ENCODE measurements at places on chromosomes 3 and 15.
A peak's percentile ranks its signal among the peaks of the same experiment; 100 is the strongest.

GRCh38 chr3:140553591-140553990 lies 124.3 kb upstream of the TRIM42 start:
- DNase-seq, result no peak

- DNase-seq, result no peak
Observed at GRCh38 chr3:39780352-39780751, 29.1 kb upstream of the MYRIP start.

- peak; percentile 74 for DNase-seq
Observed at GRCh38 chr3:149717391-149718056, 34.8 kb downstream of the COMMD2 start.

GRCh38 chr3:172290457-172290856 lies 157.8 kb downstream of the GHSR start:
- no peak for DNase-seq

DNA sequence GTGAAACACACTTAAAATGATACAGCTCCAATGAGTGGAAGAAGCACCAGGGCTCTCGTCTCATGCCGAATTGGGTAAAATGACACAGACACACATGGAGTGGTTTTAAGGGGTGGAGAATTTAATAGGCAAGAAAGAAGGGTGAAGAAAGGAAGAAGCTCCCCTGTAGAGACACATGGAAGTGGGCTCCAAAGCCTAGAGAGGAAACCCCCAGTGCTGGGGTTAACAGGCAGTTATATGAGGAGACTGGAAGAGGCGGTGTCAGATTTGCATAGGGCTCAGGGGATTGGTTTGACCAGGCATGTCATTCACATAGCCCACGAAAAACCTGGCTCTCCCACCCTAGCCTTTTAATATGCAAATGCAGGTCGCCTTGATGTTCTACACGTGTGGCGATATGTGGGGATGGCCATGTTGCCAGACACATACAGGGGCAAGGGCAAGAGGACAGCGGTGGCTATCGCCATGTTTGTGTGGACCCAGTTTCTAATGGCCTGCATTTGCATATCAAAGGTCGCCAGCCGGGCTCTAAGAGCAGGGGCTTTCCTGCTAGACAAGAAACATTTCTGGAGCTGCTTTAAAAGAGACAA lies 1.9 kb upstream of the DPH6 start:
- DNase-seq, result no peak

GRCh38 chr3:13199006-13199776 lies 126.0 kb upstream of the IQSEC1 start:
- DNase-seq, result no peak

DNA sequence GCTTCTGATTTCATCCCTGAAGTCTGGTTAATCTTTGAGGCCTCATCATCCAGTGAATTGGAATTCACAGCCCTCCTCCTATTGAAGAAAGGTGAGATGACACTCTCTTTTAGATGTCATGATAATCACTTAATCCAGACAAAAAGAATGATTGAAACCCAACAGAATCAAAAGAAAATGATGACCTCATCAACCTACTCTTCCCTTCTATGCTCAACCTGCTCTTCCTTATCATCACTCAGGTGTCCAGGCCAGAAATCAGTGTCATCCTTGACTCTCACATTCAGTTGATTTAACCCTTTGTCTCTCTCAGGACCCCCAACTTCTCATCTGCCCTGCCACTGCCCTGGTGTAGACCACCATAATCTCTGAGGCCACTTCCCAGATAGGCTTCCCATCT lies 11.8 kb downstream of the PLA2G4E start:
- DNase-seq, result no peak

GRCh38 chr3:104137116-104137515 lies 1229.6 kb upstream of the ALCAM start:
- no peak for DNase-seq

DNA sequence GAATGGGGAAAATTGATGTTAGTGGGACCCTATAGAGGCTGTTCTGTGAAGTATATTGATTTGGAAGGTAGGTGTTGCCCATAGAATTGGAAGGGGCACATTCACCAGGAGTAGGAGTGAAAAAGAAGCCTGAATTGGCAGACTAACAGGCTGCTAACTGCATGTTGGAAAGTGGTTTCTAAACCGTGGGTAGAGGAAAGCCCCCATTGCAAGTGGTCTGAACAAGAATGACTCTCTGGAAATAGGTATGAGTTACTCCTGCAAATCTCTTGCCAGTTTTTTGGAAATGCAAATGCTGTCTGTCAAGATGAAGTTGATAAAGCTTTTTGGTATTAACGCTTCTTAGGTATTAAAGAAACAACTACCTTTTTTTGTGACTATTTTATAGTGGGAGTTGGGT lies 3.5 kb downstream of the UBE2E1 start:
- DNase-seq, result no peak

- DNase-seq, result no peak
Observed at GRCh38 chr3:45537616-45537969, 57.0 kb upstream of the LIMD1 start.

- DNase-seq, result no peak
Observed at GRCh38 chr3:195407531-195408409, 35.0 kb downstream of the ACAP2 start.

DNA sequence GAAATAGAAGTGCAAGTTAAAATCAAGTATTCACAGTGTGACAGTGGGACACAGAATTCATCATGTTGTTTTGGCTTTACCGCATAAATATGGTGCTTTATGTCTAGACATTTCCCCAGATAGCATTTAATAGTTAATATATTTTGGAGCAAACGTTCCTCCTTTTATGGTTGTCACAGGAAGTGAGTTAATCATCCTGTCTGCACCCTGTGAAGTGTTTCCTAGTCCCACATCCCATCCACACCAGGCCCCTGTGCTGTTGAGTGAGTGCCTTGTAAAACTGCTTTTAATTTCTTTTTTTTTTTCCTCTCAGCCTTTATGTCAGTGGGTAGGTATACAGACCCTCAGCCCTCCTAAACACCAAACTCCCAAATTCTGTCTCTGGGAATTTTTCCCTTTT lies 393.7 kb downstream of the FEZF2 start:
- no peak for DNase-seq

- no peak for DNase-seq
Observed at GRCh38 chr15:59999612-60000112, 4.4 kb upstream of the FOXB1 start.

- DNase-seq, result no peak
Observed at GRCh38 chr15:69359722-69360121, 54.4 kb upstream of the KIF23 start.

DNA sequence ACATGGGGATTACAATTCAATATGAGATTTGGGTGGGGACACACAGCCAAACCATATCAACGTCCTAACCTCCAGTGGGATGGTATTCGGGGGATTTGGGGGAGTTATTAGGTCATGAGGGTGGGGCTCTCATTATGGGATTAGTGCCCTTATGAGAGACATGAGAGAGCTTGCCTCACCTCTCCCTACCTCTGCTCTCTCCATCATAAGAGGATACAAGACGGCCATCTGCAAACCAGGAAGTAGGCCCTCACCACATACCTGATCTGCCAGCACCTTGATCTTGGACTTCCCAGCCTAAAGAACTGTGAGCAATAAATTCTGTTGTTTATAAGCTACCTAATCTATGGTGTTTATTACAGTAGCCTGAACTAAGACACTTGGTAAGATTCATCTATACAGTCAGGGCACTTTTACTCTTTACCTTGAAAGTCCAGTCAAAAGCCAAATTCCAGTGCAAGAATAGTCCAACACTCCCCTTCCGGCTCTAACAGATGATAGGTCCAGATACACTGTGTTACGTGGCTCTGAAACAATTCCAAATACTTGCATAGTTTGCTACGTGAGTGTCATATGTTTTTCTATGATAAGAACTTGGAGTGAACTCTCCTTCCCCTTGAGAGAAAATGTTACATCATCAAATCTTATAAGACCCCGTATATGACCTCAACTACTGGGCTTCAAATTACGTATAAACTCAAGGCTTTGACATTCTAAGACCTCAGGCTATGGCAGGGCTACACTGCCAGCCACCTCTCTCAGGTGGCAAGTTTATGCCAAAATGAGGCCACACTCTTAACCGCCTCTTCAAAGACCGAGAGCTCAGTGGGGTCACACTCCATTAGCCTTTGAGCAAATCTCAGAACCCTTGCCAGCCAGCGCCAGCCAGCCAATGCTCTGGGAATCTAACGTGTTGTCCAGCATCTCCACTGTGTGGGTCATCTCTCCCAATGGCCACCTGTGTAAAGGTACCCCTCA lies 129.9 kb downstream of the XXYLT1 start:
- no peak for DNase-seq

- no peak for DNase-seq
Observed at GRCh38 chr3:41244620-41245336, 45.5 kb downstream of the CTNNB1 start.

DNA sequence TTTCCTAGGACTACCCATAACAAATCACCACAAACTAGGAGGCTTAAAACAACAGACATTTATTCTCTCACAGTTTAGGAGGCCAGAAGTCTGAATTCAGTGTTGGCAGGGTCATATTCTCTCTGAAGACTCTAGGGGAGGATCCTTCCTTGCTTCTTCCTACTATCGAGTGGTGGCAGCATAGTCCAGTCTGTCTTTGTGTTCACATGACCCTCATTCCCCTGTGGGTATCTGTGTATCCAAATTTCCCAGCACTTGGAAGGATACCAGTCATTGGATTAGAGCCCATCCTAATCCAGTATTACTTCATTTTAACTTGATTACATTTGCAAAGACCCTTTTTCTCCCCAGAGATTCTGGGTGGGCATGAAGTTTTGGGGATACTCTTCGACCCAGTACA lies 63.8 kb downstream of the GMPS start:
- DNase-seq, result no peak

DNA sequence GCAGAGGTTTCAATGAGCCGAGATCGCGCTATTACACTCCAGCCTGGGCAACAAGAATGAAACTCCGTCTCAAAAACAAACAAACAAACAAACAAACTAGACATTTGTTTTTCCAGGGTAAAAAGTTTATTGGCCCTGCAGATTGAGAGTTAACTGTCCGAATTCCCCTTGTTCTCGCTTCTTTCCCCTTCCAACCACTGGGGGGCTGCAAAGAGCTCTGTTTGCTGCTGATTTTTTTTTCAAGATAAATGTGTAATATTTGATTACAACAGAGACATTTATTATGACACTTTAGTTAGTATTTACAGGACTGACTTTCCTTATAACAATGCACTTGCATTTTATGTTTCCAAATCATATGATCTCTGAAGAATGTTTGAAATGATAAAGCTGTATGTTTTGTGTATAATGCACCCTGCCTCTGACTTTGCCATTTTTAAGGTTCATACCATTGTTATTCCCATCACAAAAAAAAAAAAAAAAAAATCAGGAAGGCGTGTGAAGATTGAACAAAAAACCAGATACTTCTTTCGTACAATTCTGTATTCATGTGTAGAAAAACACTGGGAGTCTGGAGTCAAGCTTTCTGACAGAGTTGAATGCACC lies 2.8 kb downstream of the CLSTN2 start:
- peak; percentile 65 for DNase-seq

- DNase-seq, result no peak
Observed at GRCh38 chr15:52113235-52113634, 660 bp upstream of the BCL2L10 start.

DNA sequence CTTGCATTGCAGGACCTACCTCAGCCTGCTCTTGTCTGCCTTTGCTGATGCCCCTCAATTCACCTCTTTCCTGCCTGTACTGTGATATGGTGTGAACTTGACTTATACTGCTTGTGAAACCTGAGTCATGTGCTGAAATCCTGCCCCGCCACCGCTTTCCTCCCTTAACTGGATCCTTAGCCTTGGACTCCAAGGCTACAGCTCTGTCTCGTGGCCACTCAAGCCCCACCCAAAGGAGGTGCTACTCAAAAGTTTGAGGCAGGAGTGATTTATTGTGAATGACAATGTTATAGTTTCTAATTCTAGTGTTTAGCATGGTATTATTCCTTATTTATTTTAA lies 56.1 kb downstream of the MYZAP start:
- DNase-seq, result peak; percentile 76

DNA sequence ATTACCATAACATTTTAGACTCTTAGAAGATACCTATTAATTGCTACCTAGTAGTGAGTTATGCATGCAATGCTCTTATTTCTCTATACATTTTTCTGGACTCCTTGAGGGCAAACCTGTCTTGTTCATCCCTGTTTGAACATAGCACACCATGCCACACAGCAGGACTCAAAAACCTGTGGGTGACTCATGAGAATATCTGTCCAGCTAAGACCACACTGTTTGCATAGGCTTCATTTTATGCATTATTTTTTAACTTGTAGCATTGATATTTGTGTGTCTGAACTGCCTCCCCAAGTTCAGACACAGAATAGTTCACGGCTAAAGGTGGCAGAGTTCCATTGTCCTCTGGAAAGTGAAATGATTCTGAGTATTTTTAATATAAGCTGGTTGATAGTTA lies 1.8 kb downstream of the LMCD1 start:
- DNase-seq, result no peak

- peak; percentile 60 for DNase-seq
Observed at GRCh38 chr3:177589911-177590381, 392.7 kb upstream of the TBL1XR1 start.

- DNase-seq, result no peak
Observed at GRCh38 chr3:127172211-127172610, 20.7 kb upstream of the PRR23E start.

- no peak for DNase-seq
Observed at GRCh38 chr15:58257776-58258325, 119.7 kb downstream of the AQP9 start.

DNA sequence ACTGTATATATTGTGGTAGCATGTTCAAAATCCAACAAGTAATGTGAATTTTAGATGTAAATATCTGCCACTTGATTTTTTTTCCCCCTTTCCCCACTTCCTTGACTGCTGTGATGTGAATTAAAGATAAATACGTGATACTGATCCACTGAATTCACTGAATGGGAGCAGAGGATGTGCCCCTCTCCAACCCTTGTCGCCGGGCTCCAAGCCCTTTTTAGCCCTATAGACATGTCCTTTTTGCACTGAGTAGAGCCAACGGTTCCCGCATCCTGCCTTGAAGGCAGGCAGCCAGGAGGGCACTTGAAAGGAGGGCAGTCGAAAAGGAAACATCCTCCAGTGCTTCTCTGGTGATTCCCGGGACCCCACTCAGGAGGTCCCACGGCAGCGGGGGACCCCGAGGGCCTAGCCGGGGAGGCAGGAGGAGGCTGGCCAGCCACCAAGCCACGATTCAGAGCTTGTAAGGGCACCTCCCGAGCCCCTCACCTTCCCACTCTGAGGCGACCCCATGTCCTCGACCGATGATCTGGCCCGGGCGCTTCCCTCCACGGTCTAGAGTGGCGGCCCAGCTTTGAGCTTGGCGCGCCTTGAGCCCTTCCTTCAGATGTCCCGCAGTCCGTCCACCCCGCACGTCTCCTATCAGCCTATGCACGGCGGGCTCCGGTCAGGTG lies 901 bp upstream of the MANF start:
- DNase-seq, result peak; percentile 63

- DNase-seq, result no peak
Observed at GRCh38 chr3:145384307-145384706, 776.7 kb downstream of the PLOD2 start.

GRCh38 chr3:126537730-126538281 lies 13.9 kb downstream of the CHST13 start:
- no peak for DNase-seq

DNA sequence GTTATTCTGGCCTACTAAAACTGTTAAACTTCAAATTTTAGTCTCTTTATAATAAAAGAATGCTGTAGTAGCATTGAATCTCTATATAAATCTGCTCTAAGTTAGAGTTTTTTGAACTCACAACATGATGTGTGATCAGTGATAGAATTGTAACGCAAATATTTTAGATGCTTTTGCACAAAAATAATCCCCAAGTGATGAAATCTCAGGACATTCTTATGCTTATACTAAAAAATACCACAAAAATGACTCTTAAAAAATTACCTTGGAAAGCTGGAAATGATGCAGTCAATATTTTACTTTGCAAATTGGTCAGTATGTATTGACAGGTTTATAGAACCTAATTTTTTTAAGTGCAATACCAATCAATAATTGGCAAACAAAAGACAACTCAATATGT lies 375.3 kb downstream of the TBC1D5 start:
- DNase-seq, result no peak

All from hepatocyte (in vitro differentiated cells).